ENCODE measurements at places on chromosomes 7 and 10.

DNA sequence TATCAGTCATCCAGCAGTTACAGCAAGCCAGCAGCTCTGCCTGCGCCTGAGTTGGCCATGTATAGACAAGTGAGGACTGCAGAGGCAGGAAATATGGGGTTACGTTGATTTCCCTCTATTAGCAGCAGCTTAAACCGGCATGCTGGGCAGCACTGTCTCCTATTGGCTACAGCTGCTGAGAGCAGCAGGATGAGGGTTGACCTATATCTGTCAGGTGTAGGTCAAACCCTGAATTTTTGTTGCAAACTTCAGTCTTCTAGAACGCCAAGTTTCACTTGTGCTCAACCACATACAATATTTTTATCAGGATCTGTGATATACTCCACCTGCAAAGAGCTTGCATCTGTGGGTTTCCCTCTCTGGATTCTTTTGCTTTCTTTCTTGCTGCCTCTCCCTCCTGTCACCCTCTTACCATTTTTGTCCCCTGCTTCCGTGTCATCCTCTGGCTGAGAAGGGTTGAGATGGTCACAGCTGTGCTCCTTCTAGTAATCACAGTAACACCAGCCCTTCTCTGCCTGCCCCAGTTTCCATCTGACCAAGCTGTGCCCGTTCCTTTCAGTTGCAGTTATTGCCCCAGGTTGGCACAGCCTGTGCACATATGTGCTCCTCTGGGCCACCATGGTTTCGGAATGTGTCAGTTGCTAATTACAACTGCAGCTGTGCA lies 23.8 kb upstream of the GLCCI1 start:
- DNase-seq, result no peak

GRCh38 chr7:18038382-18038781 lies 10.7 kb upstream of the PRPS1L1 start:
- no peak for DNase-seq

DNA sequence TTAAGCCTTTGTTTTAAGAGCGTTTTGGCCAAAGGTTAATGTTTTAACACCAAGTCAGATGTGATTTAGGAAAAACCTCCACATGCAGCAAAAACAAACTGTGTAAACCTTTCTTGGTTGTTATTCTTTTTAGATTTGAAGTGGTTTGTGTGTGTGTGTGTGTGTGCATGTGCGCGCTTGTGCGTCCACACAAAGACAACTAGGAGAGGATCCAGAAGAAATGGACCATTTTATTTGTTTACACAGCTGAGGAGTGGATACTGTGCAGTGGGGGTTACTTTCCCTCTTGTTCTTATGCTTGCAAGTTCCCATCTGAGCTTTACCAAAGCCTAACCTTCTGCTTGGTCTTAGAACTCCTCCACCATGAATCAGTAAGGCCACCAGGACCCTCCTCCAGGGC lies 20.0 kb downstream of the TCF7L2 start:
- DNase-seq, result no peak

DNA sequence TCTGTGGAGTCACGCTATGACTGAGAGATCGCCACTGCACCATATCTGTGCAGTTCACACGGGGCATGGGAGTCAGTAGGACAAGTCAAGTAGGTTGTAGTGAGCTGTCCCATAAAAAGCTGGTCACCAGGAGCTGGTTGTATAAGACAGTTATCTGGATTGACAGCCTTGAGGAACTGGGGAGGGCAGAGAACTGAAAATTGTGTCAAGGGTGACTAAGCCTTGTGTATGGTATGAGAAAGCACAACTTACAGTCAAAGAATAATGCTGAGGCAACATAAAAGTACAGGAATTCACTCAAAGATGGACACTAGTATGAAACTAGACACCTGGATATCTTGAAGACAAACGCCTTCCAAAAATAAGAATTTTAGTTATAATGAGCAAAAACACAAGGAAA lies 564.9 kb downstream of the POM121L12 start:
- no peak for DNase-seq

GRCh38 chr10:114347791-114348190 lies 56.5 kb downstream of the AFAP1L2 start:
- DNase-seq, result no peak

DNA sequence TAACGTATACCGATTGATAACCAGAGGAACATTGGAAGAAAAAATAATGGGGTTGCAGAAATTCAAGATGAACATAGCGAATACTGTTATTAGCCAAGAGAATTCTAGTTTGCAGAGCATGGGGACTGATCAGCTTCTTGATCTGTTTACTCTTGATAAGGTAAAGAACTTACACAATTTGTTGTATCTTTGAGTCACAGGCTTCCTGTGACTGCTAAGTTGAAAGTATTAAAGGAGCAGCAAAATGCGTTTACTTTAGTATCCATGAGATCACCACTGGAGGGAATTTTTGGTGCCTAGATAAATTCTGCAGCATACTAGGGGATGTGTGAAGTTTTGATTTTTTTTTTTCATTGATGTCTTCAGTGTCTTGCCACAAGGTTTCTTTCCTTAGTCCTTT lies 103.6 kb downstream of the BTAF1 start:
- DNase-seq, result peak; percentile 36

DNA sequence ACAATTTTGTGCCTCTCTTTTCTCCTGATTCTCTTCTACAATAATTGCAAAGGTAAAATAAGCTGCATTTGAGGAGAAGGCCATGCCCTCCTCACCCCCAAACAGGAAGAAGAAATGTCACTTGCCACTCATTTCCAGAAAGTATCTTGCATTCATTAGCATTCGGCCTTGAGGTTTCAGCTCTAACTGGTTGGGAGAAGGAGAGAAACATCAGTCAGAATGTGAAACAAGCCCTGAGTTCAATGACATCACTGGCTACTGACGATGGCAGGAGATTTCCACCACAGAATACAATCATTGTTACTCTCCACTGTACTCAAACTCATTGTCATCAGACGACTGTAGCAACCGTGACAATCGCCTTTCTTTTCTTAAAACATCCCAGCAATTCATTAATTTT lies 72.8 kb downstream of the PRKCQ start:
- no peak for DNase-seq

DNA sequence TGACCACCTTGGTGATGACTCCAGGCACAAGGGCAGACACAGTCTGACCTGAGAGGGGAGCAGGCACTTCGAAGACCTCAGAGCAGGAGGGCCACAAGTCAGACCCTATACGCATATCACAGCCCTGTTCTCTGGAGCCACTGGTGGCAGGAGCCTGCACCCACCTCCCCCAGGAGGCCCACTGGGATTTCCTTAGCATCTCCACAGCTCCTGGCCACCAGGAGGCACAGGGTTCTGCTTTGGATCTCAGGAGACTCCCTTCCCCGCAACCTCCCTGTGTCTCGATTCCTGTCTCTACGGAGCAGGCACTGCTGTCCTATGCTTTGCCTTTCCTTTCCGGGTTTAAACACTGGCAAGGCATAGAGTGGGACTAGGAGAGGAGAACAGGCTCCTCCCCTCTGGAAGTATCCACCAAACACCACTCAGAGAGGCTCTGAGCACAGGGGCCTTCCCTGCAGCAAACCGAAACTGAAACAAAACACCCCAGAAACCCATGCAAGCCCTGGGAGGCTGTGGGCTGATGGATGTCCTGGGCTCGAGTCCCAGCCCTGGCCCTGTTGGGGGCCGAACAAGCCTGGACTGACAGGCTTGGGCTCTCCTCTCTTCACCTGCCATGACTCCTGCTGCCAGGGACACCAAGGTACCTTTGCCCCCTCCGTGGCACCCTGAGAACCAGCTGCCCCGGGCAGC lies 166.3 kb downstream of the NEURL1 start:
- peak; percentile 78 for DNase-seq

GRCh38 chr7:44077681-44078091 lies 4.6 kb downstream of the POLM start:
- DNase-seq, result no peak

- DNase-seq, result no peak
These were observed 38.8 kb upstream of the CACUL1 start for GRCh38 chr10:118793545-118793944.

DNA sequence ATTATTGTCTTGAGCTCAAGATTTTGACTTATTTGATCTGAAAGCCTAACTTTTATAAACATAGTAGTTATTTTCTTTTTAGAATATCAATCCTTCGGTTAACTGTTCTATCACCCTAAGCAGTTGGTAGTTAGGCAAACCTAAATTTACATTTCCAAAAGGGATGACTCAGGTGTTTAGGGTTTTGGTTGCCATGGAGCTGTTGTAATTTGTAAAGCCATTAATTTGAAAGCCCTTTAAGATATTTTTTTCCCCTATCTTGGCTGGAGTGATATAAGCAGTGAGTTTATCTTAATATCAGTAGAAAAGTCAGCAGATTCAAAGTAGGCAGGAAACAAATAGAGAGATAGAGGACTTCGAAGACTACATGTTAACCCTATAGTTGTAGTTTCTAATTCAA lies 1472.6 kb upstream of the CELF2 start:
- no peak for DNase-seq

- no peak for DNase-seq
These were observed 8.5 kb upstream of the MRPS33 start for GRCh38 chr7:141023295-141023694.

- DNase-seq, result no peak
These were observed 24.8 kb downstream of the TLX1 start for GRCh38 chr10:101155896-101156295.

Measured in hematopoietic multipotent progenitor cell treated with erythropoietin and hydrocortisone succinate and interleukin-3 and kit ligand, for 15 days (in vitro differentiated cells).